ENCODE measurements at places on chromosomes 12 and 14.

DNA sequence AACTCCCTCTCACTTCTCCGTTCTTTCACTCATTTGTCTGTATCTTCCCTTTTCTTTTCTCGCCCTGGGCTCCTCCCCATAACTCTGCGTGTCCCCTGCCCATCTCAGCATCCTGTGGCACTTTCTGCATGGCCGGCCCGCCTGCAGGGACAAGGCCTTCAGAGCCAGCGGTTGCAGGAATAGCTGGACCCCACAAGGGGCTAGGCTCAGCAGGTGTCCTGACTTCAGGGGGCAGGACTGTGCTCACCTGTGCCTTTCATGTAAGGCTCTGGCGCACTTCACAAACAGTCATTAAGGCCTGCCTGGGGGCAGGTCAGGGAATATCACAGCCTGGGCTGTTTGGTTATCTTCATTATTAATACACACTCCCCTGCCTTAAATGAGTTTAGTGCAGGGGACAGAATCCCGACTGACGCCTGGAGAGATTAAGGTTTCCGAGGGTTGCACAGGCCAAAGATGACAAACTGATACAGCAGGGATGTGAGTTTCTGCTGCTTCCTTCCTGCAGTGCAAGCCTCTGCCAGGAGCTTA lies 768.8 kb upstream of the TBX3 start:
- DNase-seq = no peak

DNA sequence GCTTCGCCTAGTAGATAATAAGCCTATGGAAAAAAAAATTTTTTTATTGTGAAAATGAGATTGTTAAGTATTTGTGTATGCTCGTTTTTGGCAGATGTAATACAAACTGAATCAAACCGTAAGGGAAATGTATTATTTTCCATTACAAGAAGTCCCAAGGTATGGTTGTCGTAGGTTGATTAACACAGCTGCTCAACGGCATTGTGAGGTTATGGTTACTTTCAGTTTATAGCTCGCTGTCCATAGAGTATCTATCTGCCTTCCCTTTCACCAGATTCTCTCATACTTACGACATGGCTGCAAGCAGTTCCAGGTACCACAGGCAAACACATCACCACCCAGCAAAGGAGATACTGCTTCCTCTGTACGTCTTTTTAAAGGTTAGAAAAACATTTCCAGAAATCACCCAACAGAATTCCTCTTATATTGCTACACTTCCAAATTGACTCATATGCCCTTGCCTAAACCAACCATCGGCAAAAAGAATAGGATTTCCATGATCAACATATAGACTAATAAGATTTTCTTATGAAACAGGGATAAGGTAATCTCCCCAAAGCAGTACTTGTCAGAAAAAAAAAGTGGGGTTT lies 338.6 kb downstream of the SYT1 start:
- no peak for DNase-seq

DNA sequence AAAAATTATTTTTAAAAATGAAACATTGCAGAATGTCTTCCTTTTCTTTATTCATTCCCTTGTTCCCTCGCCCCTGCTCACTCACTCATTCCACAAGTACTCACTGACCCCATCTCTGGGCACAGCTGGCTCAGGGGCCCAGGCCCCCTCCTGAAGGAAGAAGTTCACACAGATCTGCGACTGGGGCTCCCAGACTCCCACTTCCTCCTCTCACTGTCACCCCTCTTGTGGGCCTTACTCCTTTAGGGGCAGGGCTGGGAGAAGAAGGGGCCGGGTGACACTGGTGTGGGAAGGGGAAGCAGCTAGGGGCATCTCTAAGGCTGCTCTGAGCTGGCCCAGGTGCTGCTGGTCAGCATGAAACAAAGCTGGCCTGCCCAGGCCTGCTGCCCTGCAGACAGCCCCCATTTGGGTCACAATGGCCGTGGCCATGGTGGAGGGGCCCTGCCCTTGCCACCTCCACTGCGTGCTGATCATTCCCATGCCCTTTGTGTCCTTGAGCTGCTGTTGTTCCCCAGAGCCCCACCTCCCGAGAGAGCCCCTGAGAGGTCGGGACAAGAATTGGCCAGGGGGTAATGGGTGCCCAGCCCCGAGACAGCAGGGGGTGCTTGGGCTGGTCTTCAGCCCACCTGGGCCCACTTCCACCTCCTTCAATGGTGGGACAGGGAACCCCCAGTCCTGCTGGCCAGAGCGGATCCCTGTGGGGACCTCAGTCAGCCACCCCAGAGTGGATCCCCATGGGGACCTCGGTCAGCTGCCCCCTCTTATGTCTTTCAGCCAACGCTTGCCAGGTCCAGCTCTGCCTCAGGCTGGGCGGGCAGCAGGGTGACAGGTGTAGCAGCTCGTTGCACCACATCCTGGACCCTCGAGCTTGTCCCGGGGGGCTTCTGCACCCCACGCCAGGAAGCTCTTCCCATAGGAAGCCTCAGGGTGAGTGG lies 212.4 kb upstream of the C14orf180 start:
- DNase-seq = no peak

GRCh38 chr14:25389948-25390347 lies 340.0 kb upstream of the STXBP6 start:
- DNase-seq = no peak

- no peak for DNase-seq
Observed at GRCh38 chr12:54497883-54498282, 331 bp downstream of the NCKAP1L start.

DNA sequence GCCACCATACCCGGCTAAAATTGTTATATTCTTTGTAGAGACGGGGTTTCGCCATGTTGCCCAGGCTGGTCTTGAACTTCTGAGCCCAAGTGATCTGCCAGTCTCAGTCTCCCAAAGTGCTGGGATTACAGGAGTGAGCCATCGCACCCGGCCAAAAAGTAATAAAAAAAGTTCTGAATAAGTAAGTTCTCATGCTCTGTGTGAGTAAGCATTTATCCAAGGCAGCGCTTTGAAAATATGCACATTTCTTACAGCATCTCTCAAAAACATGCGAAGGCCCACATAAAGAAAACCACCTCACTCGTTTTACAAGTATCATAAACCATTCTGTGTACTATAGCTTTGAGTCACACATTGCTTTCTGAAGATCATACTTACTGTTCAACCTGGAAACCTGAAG lies 8.6 kb downstream of the GIT2 start:
- no peak for DNase-seq

DNA sequence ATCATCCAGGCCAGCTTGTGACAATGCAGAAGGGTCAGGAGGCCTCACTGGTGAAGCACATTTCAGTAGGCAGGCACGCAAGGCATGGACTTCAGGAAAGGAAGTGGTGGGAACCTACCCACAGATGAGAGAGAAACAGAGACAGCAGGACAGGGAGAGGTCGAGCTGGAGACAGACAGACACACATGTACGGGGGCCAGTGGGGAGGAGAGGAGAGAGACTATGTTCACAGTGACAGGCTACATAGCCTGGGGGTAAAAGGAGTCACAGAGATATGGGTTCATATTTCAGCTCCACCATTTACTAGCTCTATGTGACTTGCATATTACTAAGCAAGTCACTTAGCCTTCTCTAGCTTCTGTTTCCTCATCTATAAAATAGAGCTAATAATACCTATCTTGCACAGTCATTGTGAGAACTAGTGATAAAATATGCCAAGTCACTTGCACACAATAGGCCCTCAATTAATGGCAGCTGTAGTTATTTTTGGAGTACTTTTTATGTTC lies 91.1 kb upstream of the FUT8 start:
- DNase-seq = no peak

DNA sequence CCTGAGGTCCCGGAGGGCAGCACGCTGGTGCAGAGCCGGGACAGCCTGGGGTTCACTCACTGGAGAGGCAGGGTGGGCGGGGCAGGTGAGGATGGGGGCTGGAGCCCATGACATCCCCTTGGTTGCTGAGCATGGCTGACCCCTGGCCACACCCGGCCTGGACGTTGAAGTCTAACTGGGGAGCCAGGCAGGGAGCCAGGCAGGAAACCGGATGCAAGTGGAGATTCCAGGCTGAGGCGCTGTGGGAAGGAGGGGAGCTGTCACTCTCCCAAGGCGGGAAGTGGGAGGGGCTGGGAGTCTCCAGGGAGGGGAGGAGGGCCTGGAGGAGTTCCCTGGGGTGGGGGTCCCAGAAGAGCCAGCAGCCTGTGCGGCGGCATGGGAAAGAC lies 7.7 kb upstream of the INF2 start:
- peak; percentile 44 for DNase-seq

All from fibroblast of skin of left quadriceps (primary cell).